Anterior cingulate cortex (tissue), 58 donors: ENCODE measurements at places on chromosomes 4 and X.
A peak's percentile ranks its signal among the peaks of the same experiment; 100 is the strongest.

- no peak for DNase-seq
Observed at GRCh38 chrX:121733514-121733913, 686.1 kb downstream of the GLUD2 start.

DNA sequence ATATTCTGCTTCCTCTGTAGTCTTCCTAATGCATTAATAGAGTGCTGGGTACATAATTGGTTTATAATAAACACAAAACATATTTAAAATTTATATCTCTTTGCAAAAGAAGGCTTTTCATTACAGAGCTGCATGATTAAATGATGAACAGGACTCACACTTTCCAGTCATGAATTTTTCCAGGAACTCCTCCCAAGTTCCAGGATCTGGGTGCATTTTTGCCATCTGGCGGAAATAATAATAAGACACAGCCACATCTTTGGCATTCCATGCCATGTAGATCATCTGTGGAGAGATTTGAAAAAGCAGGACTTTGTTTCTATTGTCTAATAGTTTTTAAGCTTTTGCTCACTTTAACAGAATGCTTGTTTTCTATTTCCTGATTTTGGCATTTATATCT is 40.2 kb upstream of the SULT1B1 start:
- DNase-seq = no peak

- no peak for DNase-seq
Observed at GRCh38 chrX:151359931-151360871, 36.8 kb upstream of the VMA21 start.

GRCh38 chr4:130576218-130576617 is 1480.3 kb downstream of the C4orf33 start:
- no peak for DNase-seq

DNA sequence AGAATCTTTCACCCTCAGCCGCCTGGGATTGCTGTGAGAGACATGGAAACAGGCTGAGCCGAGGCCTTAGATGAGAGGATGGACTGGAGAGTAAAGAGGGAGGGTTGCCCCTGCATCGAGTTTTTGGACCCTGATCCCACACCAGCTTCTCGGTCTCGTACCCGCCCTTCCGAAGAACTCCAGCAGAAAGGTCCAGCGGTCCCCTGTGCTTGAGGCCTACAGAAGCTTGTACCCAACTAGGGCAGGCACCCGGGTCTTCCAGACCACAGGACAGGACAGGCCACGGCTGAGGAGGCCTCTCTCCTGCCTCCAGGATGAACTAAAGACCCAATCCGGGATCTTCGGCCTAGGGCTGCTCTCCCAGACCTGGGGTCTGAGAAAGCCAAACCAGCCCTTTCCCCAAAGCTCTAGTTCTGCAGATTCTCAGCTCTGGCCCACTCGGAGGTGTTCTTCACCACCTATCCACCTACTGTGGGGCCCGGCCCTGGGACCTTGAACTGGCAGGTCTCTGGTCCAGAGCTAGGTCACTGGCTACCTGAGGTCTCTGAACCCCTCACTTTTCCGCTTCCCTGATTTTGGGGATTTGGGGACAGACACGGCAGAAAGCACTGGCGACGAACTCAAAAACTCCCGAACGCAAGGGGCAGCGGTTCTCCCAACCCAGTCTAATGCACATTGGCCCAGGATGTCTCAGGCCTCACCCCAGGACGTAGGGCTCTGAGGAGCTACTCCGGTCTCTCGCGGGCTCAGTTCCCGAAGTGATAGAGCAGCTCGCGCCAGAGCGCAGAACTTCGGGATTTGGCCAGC is 1.1 kb downstream of the NKX3-2 start:
- DNase-seq = no peak

DNA sequence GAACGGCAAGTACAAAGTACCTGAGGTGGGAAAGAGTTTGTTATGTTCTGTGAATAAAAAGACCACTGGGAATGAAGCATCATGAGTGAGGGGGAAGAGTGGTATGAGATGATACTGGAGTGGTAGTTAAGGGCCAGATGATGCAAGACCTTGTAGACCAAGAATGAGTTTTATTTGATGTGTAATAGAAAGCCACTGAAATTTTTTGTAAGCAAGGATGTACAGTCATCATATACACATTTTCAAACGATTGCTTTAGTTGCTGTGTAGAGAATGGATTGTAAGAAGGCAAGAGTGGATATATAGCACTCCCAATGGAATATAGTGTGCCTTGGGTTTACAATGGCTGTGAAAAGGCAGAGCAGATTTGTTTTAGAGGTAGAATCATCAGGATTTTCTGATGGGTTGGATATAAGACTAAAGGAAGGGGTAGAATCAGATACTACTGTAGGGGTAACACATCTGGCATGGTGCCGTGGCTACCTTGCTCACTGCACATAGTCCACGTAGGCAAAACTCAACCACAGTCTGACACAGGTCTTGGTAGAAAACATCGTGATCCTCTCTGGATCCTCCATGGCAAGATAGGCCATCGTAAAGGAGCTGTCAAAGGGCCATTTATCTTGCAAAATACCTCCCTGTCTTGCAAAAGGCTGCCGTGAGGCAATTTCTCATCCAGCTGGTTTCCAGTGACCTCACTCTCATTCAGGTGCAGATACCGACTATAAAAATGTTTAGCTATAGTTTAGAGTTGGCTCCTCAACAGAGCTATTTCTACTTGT is 14.9 kb downstream of the TIFA start:
- no peak for DNase-seq

- DNase-seq = no peak
Observed at GRCh38 chrX:24471808-24472207, 6.7 kb downstream of the PDK3 start.

- DNase-seq = peak; percentile 86
Observed at GRCh38 chr4:41611881-41612871, 74.2 kb downstream of the LIMCH1 start.

DNA sequence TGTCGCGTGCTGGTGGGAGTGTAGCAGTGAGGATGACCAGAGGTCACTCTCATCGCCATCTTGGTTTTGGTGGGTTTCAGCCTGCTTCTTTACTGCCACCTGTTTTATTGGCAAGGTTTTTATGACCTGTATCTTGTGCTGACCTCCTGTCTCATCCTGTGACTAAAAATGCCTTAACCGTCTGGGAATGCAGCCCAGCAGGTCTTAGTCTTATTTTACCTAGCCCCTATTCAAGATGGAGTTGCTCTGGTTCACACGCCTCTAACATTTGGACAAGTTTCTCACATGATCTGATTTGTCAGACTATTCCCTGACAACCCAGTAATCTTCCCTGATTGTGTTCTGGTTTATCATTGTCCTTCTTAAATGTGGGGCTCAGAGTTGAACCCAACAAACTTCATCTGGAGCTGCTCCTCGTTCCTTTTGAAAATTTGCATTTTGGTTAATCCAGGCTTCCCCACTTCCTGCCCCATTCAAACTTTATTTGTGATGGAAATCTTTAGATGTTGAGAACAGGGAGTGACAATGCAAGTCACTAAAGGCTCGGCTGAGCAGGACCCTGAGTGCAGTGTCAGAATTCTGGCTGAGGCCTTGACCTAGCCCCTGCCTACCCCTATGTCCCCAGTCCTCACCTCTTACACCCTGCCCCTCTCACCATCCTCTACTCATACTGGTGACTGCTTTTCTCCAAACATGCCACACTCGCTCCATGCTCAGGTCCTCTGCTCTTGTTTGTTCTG is 226.8 kb downstream of the STIM2 start:
- no peak for DNase-seq

GRCh38 chr4:97582890-97583289 is 560.4 kb downstream of the STPG2 start:
- DNase-seq = no peak

DNA sequence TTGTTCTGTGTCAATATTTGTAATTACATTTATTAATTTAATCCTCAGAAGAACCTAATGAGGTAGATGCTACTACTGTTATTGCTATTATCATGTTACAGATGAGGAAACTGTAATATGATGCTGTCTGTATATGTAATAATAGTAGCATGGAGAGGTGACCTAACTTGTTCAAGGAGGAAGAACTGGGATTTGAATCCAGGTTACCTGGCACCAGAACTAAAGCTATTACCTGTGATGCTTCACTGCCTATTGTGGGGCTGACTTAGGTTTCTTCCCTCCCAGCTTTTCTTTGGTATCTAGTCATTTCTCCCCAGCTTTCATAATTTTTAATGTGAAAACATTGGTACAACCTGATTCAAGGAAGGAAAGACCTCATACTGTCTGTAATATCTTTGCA is 43.6 kb downstream of the RAPGEF2 start:
- no peak for DNase-seq

GRCh38 chr4:7223541-7223940 is 31.2 kb downstream of the SORCS2 start:
- DNase-seq = no peak

DNA sequence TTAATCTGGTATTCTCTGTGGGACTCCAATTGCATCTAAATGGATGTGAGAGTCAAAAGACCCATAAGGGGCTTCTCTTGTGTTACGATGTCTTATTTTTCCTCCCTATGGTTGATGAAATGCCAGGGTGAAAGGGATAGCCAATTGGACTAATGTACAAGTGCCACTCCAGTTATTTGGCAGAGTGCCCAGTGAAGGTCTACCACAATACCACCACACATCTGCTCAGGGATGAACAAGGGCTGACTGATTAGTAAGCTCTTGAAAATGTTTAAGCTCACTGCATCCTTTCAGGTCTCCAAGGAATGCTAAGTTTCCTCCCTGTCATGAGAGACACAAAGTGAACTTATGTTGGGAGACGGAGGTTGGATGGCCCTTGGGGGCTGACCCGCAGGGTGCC is 57.8 kb downstream of the HEPH start:
- no peak for DNase-seq

DNA sequence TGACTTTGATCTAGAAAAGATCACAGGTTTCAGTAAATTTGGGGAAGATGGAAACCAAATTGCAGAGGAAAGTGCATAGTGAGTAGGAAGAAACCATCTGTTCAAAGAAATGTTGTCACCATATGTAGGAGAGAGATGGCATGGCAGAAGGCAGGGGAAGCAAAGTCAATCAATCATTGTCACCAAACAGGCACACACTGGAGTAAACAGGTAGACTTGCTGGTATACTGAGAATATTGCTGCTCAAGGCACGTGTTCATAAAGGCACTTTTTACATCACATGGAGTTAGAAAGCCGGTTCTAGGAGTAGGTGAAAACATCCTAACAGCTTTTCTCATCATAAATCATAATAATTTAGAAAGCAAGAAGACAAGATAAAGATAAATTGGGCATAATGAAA is 550.5 kb upstream of the FAT1 start:
- DNase-seq = no peak

DNA sequence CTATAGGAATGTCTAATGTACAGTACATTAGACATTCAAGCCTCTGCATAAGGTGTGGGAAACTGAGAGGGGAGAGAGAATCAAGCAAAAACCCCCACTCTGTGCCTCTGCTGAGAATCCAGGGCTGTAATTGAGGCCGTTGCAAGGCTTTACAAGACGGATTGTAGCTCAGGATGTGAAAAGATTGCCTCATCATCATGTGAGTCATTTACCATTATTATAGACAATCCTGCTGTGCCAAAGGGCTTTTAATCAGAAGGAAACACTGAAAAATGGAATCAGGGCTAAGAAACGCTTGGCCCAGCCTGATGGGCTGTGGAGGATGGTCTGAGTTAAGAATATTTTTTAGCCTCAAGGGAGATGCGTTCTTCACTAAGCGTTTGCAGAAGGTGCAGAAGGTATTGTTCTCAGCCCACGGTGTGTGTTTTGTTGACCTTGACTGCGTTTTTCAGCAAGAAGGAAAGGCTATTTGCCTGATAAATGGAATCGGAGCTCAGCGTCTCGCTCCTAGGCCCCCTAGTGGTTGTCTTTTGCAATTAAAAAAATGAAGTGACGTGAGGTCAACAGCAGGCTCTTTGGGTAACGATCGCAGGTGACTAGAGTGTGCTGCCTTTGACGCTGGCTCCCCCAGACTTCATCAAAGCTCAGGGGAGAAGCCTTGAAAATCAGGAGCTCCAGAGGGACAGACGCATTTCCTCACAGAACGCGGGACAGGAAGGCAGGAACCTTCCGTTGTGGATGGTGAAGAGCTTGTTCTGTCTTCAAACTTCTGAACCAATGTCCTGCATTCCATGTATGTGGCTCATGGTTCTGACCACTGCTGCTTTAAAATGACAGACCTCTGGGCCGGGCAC is 18.1 kb upstream of the CHRNA9 start:
- no peak for DNase-seq

GRCh38 chr4:126591583-126591982 is 1041.2 kb upstream of the INTU start:
- no peak for DNase-seq

GRCh38 chrX:70096052-70096451 is 33.8 kb downstream of the OTUD6A start:
- no peak for DNase-seq

DNA sequence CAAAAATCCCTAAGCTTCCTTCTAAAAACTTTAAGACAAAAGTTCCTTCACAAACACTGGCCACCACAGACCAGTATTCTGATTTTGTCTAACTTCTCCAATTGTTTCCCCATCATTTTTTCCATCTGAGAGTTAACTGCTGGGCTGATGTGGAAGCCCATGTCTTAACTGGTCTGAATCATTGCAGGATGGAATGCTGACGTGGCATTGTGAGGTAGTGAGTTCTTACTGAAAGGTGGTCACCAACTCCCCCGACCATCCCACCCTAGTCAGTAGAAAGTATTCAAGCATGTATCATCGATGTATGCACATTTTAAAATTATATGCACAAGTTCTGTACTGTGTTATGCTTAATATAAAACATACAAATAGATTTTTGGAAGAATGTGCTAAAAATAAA is 99.1 kb upstream of the SMIM10 start:
- no peak for DNase-seq

DNA sequence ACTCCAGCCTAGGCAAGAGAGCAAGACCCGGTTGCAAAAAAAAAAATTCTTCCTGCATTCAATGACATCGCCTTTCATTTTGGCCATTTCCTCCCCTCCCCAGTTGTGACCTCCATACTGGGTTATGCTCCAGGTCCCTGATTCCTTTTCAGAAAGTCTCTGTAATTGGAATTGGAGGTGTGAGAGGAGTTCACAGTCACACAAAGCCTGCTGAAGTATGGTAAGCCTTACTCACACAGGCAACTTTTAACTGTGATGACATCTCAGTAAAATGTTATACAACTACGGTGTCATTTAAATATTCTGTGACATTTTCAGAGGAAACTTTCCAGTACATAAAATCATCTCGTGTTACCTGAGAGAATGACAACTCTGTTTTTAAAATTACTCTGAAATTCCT is 73.6 kb downstream of the CEP44 start:
- DNase-seq = no peak

- DNase-seq = no peak
Observed at GRCh38 chr4:6111354-6111960, 88.9 kb downstream of the JAKMIP1 start.

- no peak for DNase-seq
Observed at GRCh38 chr4:85127653-85128052, 161.2 kb upstream of the WDFY3 start.

DNA sequence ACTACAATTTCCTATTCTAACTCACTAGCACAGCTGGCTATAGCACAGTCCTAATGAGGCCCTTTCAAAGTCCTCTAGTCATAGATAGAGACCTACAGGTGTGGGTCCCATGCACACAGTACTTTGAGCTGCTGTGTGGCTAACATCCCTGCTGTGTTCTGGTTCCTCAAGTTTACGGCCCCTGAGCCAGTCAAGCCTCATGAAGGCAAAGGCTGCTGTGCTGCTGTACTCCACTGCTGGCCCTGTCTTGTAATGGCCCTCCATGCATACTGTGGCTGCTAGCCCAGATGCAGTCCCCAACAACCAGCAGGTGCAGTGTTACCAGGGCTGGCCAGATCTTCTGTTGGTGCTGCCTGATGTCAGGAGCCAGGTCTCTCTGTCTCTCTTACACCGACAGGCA is 23.4 kb upstream of the ENPEP start:
- no peak for DNase-seq
